ENCODE measurements at places on chromosomes 7 and 10.
A peak's percentile ranks its signal among the peaks of the same experiment; 100 is the strongest.

DNA sequence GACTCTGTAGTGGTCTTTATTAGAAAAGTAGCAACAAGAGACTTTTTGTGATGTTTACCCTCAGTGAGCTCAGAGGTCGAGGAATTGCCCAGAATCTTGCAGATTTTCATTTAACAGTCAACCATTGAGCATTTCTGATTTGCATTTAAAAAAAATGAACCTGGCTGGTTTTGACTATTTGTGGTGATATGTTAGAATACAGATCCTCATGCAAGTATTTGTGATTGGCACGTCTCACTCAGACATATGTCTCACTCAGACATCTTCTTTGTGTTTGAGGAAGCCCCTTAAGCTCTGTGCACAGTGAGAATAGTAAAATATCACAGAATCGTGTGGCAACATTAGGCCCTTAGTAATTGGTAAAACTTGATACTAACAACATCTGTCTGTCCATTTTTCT lies 113.2 kb downstream of the SND1 start:
- no peak for DNase-seq

GRCh38 chr10:29874606-29875269 lies 184.6 kb downstream of the JCAD start:
- DNase-seq = no peak

GRCh38 chr10:119521443-119522204 lies 20.9 kb downstream of the RGS10 start:
- no peak for DNase-seq

- DNase-seq = no peak
Measured at GRCh38 chr10:121064491-121064890, 213.3 kb downstream of the WDR11 start.

- DNase-seq = no peak
Measured at GRCh38 chr7:83807774-83808173, 158.8 kb upstream of the SEMA3E start.

DNA sequence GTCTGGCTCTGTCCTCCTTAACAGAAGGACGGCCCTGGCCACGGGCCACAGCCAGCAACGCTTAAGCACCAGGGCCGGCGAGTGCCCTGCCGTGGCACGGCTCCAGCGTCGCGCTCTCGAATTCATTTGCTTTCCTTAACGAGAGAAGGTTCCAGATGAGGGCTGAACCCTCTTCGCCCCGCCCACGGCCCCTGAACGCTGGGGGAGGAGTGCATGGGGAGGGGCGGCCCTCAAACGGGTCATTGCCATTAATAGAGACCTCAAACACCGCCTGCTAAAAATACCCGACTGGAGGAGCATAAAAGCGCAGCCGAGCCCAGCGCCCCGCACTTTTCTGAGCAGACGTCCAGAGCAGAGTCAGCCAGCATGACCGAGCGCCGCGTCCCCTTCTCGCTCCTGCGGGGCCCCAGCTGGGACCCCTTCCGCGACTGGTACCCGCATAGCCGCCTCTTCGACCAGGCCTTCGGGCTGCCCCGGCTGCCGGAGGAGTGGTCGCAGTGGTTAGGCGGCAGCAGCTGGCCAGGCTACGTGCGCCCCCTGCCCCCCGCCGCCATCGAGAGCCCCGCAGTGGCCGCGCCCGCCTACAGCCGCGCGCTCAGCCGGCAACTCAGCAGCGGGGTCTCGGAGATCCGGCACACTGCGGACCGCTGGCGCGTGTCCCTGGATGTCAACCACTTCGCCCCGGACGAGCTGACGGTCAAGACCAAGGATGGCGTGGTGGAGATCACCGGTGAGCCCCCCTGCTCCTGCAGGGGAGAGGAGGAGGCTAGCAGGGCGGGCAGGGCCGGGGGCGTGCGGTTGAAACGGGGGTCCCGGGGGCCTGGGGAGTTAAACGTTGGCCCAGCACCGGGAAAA lies at the start of gene HSPB1:
TSS of gene HSPB1 (plus strand) at position 327 of the 855 bp plus-strand sequence. CDS start at position 367, 40 bp downstream.
- peak; percentile 50 for DNase-seq

GRCh38 chr7:50331564-50332208 lies 27.2 kb downstream of the IKZF1 start:
- no peak for DNase-seq

GRCh38 chr10:6607182-6607581 lies 27.1 kb upstream of the PRKCQ start:
- DNase-seq = peak; percentile 81

DNA sequence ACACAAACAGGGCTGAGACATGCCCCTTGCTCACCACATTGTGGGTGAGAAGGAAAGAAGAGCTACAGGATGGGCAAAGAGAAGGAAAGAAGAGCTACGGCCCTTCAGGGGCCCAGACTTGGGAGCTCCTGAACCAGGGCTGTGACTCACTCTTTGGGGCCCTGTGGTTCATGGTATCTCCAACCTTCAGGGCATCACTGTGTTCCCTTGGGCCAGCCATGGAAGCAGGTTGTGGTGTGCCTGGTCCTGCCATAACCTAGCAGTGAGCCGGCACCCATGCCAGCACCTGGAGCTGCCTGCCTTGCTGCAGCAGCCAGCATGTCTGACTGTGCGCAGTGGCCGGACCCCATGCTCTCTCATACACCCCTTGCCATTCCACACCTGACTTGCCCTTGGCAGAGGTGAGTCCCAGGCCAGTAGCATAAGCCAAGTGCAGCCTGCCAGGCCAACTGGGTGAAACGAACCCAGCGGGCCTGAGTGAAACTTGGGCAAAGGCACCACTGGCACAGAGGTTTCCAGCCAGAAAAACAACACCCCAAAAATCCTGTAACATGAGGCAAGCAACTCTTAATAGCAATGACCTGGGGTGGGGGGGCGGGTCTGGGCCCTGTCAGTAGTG lies 89.0 kb upstream of the CACUL1 start:
- no peak for DNase-seq

Data from stimulated activated CD4-positive, alpha-beta T cell treated with anti-CD3 and anti-CD28 coated beads, Interleukin-1b, Interleukin-23, amount 100 ng/mL, for 48 hours (primary cell).